GM23248 (cell line): ENCODE measurements at places on chromosomes 4 and X.

GRCh38 chr4:51963841-51964517 is 56.2 kb downstream of the LRRC66 start:
- no peak for DNase-seq

- DNase-seq = no peak
Measured at GRCh38 chr4:109365939-109366338, 63.5 kb upstream of the COL25A1 start.

- peak; percentile 51 for DNase-seq
Measured at GRCh38 chr4:8392591-8393190, 47.8 kb downstream of the ACOX3 start.

- DNase-seq = no peak
Measured at GRCh38 chr4:180994722-180995121, 1248.5 kb upstream of the TENM3 start.

GRCh38 chr4:113826421-113826820 is 64.9 kb upstream of the CAMK2D start:
- no peak for DNase-seq

GRCh38 chr4:157217708-157218107 is 2.8 kb upstream of the GRIA2 start:
- peak; percentile 39 for DNase-seq

DNA sequence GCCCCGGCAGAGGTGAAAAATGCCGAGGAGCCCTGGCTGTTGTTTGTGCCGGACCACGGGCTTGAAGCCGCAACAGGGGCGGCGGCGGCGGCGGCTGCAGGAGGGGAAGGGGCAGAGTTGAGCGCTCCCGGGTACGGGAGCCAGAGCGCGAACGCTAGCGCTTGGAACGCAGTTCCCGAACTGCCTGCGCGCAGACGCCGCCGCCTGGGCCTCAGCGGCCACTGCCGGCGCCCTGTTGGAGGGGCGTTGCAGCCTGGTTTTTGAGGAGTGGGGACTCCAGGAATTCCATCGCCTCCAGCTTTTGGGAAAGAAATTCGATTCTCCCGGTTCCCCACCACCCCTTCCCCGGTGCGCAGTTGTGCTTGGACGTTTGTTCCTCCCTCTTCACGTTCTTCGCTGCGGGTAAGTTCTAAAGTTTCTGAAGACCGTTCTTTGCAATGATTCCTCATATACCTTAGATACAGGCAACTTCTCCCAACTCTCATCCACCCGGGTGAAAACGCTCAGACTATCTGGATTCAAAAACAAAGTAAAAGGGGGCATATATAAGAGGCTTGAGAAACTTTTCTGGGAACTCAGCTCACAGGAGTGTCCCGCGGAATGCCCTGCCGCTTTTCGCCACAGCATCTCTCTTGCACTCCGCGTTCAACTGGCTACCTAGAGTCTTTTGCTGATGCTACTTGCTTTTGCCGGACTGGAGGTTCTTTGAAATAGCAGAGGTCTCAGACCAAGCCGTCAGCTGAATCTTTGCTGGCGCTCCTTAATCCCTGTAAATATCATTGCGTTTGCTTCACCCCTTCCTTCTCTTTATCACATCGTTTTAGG is 1.0 kb downstream of the FAT4 start:
- DNase-seq = peak; percentile 81

DNA sequence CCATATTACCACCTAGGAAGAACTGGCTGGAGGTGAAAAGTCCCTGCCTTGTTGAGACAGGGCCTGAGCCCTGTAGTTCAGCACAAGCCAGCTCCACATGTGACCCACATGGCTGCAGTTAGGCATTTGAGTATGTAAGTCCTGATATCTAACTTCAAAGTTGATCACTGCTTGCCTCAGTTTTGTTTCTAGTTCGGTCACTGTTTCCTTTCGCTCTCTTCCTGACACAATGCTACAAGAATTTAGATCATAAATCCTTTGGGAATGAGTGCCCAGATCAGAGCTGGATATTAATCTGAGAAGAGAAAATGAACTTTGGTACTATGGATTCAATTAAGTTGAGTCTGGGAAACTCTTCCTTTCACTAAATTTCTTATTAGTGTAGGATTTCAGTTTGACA is 48.4 kb downstream of the AKAP4 start:
- DNase-seq = no peak

GRCh38 chr4:186622788-186623464 is 67.6 kb upstream of the MTNR1A start:
- peak; percentile 92 for DNase-seq

DNA sequence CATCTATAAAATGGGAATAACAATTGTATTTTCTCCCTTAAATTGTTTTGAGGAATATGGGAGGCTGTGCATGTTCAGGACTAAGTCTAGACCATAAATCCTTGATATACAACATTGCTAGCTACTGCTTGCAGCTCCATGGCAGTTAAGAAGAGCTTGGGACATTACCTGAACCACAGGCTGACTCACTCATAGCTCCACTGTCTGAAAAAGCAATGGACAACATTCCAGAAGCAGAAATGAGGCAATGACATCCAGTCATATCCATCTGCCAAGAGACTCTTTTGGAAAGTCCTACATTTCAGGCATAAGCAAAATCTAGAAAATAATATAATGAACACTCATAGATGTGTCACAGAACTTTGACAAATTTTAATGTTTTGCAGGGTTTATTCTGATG is 167.3 kb upstream of the LEF1 start:
- DNase-seq = peak; percentile 24

- DNase-seq = no peak
Measured at GRCh38 chr4:12770351-12770750, 713.8 kb downstream of the RAB28 start.

DNA sequence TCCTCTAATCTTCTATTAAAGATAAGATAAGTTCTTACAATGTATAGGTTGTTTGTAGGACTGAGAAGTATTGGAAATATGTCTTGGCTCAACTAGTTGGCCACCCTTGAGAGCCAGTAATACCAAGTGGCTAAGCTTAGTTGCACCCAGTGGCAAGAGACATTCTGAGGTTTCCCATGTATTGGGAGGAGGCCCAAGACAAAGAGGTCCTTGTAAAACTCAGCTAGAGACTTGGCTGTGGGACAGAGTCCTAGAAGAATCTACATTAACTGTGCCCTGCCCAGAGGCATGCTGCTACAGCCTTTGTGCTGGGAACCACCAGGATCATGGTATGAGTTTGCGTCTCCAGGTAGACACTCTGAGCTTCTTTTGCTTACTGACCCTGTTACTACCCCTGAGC is 41.9 kb upstream of the SLC4A4 start:
- peak; percentile 18 for DNase-seq

DNA sequence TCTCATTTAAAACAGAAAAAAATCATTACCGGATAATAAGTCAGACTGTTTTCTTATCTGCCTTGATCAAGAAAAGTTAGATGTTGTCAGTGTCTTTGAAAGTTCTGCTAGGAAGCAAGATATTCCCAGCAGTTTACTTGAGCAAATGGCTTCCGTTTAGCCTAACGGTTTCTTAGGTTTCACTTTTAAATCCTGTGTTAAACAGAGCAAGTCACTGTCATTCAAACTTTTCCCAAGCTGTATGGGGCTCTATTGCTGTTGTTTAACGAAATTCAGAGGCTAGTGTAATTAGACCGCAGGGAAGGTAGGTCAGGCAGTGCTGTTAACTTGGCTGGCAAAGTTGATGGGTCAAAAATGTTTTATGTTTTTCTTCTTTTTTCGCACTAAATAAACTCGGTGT is 80.3 kb upstream of the NEIL3 start:
- peak; percentile 32 for DNase-seq

- no peak for DNase-seq
Measured at GRCh38 chrX:30573125-30573524, 4.4 kb downstream of the TASL start.

DNA sequence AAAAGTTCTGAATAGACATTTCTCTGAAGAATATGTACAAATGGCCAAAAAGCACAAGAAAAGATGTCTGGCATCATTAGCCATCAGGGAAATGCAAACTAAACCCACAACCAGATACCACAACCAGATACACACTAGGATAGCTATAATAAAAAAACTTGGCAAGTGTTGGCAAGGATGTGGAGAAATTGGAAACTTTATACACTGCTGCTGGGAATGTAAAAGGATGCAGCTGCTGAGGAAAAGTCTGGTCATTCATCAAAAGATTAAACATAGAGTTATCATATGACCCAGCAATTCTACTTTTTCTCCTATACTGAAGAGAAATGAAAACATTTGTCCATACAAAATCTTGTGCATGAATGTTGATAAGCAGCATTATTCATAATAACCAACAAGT is 92.3 kb downstream of the UCHL1 start:
- DNase-seq = no peak

DNA sequence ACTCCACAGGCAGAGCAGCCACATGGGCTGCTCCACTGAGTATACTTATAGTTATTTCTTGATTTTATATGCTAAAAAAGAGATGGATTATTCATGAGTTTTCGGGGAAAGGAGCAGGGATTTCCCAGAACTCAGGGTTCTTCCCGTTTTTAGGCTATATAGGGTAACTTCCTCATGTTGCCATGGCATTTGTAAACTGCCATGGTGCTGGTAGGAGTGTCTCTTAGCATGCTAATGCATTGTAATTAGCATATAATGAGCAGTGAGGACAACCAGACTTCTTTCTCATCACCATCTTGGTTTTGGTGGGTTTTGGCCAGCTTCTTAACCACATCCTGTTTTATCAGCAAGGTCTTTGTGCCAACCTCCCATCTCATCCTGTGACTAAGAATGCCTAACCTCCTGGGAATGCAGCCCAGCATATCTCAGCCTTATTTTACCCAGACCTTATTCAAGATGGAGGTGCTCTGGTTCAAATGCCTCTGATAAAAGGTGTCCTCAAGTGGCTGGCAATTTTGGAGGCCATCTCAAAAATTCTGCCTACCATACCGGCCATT is 213.0 kb upstream of the VEGFC start:
- DNase-seq = peak; percentile 82

GRCh38 chr4:82611982-82612381 is 50.2 kb upstream of the TMEM150C start:
- DNase-seq = no peak

DNA sequence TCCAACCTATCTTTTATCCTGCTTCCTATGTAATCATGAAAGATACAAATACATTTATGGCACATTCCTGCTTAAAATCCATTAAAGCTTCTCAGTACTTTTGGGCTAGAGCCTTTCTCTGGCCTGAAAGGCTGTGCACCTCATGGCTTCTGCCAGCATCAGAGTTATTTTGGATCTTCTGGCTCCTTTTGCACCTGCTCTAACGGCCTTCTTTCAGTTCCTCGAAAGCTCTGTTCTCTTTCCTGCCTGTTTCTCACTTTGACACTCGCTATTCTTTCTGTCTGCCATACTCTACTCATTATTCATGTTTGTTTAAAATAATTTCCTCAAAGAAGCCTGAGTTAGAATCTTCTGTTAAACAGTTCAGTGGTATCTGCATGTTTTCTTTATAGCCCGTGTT is 86.0 kb downstream of the LRP2BP start:
- no peak for DNase-seq

- DNase-seq = no peak
Measured at GRCh38 chr4:162349395-162349794, 185.6 kb upstream of the FSTL5 start.

DNA sequence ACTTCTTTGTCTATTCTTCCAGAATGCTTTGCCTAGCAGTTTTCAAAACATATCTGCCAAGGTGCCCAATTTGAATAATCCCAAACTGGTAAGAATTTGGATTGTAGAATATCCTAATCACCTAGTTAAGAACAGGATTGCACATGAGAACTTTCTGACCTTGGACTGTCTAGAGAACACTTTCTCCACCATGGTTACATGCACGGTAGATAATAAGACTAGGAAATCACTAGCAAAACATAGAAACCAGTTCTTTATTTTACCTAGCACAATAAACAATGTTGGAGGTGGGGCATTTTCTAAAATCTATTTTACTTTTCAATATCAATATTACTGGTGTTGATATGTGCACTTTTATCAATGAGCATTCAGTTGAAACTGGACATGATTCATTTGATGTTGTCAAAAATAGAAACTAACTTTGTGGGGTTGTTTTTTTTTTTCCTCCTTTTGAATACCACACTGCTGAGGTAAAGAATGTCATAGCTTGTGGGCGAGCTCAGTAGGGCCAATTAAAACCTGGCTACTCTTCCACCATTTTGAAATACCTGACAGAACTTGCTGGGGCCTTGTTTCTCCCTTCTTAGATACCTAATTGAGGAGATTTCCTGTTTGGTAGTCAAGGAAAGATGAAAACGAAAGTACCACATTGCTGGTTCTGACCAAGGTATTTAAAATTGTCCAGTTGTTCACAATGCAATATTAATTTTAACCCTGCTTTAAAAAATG is 10.4 kb downstream of the MID1IP1 start:
- DNase-seq = no peak

DNA sequence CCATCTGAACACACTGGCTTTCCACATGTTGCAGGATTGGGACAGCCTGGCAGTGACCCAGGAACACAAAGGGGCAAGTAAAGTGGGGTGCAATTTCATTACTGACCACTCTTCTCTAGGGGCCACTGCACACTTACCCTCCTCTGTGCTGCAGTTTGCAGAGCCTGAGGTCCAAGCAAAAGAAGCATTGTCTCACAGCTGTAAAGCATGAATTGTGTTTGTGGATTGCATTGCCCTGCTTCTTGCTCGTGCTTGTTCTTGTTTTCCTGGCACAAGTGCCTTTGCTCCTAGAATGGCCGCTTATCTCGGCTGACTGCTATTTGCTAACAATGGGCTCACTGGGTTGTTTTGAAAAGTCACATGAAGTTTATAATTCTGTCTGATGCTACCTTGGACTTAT is 209.1 kb upstream of the JADE1 start:
- no peak for DNase-seq

DNA sequence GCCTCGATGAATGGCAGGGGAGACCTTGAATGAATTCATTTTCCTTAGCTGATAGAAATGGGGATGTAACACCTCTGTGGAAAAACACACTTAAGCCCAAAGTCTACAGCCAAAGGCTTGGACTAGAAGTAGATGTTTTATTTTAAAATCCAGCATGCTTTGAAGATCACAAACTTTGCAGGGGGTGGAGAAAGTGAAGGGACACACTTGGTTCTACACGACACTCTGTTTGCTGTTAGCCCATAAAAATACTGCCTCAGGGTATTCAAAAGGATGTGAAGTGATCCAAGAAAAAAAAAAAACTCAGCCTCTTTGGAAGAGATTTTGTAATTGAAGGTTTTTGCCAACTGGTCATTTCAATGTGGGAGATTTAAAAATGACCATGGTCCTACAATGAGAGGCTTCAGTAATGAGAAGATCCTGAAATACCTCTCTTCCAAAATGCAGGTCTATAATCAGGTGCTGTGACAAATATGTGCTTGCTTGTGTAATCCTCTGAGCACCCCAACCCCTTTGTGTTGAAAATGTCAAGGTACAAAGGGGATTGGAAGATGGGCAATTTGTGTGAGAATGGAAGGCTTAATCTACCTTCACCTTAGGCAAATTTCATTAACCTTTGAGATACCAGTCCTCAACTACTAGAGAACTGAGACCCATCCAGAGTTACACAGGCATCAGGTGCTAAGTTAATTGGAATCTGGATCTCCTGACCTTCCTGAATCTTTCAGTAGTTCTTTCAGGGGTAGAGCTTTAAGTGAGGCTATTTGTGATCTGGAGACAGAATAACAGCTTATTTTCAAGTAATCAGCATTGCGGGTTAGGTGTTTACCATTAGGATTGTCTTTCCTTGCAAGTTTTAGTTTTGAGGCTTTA is 82.5 kb downstream of the HS6ST2 start:
- no peak for DNase-seq
